ENCODE measurements at places on chromosomes 7 and 10. TPM values are rescaled to one million over a fixed set of nuclear protein-coding genes. Genes with fewer than 3 reads are reported as not detected.

Gene MAGI2
- total RNA-seq, result 20.0 TPM

Gene CPA2
- 0.32 TPM for total RNA-seq

Gene ADCK2
- total RNA-seq, result 12.9 TPM

Gene PRSS1
- not detected for total RNA-seq

Gene FBXO24
- total RNA-seq, result 0.43 TPM

Measured in fibroblast of villous mesenchyme (primary cell).